ENCODE measurements at places on chromosomes 12 and 14.
A peak's percentile ranks its signal among the peaks of the same experiment; 100 is the strongest.

- no peaks in the 10 kb centered on the region for H3K27me3 ChIP-seq
- H3K4me3 ChIP-seq, result no peak overlapping the region
- peaks cover 11% of the 10 kb centered on the region for H3K36me3 ChIP-seq
- peaks cover 14% of the 10 kb centered on the region for H3K4me1 ChIP-seq
- no peak overlapping the region for H3K27ac ChIP-seq
- no peak for DNase-seq
These were observed 52.1 kb downstream of the LRCOL1 start for GRCh38 chr12:132558042-132558856.

- no peaks in the 10 kb centered on the region for H3K36me3 ChIP-seq
- DNase-seq, result no peak
- no peaks in the 10 kb centered on the region for H3K27me3 ChIP-seq
- no peaks in the 10 kb centered on the region for H3K4me1 ChIP-seq
These were observed 696.6 kb downstream of the DIO2 start for GRCh38 chr14:79514700-79515099.

DNA sequence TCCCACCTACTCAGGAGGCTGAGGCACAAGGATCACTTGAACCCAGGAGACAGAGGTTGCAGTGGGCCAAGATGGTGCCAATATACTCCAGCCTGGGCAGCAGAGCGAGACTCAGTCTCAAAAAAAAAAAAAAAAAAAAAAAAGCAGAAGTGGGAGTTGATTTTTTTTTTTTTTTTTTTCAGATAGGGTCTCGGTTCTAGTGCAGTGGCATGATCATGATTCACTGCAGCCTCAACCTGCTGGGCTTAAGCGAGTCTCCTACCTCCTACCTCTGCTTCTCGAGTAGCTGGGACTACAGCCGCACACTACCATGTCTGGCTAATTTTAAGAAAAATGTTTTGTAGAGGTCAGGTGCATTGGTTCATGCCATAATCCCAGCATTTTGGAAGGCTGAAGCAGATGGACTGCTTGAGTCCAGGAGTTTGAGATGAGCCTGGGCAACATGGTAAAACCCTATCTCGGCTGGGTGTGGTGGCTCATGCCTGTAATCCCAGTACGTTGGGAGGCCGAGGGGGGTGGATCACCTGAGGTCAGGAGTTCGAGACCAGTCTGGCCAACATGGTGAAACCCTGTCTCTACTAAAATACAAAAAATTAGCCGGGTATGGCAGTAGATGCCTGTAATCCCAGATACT, 16.3 kb upstream of the HSP90AA1 start:
- H3K4me1 ChIP-seq, result no peaks in the 10 kb centered on the region
- no peak overlapping the region for H3K4me3 ChIP-seq
- no peaks in the 10 kb centered on the region for H3K36me3 ChIP-seq
- H3K27me3 ChIP-seq, result no peaks in the 10 kb centered on the region
- no peak overlapping the region for H3K27ac ChIP-seq

DNA sequence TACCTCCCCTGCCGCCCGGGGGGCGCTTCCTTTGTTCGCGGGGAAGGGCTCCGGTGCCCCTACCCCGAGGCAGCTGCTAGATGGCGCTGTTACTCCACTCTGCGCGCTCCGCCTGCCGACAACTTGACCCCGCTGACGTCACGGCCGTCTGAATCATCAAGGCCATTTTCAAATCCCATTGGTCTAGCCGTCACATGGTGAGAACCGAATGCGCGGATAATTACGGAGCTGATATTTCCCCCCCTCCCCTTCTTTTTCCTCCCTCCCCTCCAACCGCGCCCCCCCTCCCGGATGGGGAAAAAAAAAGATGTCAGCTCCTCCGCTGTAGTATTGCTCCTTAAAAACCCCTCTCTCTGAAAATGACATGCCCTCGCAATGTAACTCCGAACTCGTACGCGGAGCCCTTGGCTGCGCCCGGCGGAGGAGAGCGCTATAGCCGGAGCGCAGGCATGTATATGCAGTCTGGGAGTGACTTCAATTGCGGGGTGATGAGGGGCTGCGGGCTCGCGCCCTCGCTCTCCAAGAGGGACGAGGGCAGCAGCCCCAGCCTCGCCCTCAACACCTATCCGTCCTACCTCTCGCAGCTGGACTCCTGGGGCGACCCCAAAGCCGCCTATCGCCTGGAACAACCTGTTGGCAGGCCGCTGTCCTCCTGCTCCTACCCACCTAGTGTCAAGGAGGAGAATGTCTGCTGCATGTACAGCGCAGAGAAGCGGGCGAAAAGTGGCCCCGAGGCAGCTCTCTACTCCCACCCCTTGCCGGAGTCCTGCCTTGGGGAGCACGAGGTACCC, at the start of gene HOXC10:
Gene HOXC10 (plus strand): TSS at position 246 of the 791 bp plus-strand sequence. CDS start 114 bp downstream, at position 360.
- H3K4me3 ChIP-seq, result peak within 1 kb of the TSS; percentile 17
- DNase-seq, result peak; percentile 49
- no peak within 1 kb of the TSS for H3K27ac ChIP-seq
- no peaks in the 10 kb centered on the region for H3K36me3 ChIP-seq
- peaks cover 98% of the 10 kb centered on the region for H3K27me3 ChIP-seq

GRCh38 chr14:87491816-87492215, 501.2 kb downstream of the GALC start:
- no peaks in the 10 kb centered on the region for H3K36me3 ChIP-seq
- H3K4me1 ChIP-seq, result no peaks in the 10 kb centered on the region
- H3K27ac ChIP-seq, result no peak overlapping the region
- DNase-seq, result no peak
- no peaks in the 10 kb centered on the region for H3K27me3 ChIP-seq

GRCh38 chr12:121582583-121583333, 1.9 kb upstream of the KDM2B start:
- no peaks in the 10 kb centered on the region for H3K27me3 ChIP-seq
- peaks cover 24% of the 10 kb centered on the region for H3K4me1 ChIP-seq
- no peaks in the 10 kb centered on the region for H3K36me3 ChIP-seq

DNA sequence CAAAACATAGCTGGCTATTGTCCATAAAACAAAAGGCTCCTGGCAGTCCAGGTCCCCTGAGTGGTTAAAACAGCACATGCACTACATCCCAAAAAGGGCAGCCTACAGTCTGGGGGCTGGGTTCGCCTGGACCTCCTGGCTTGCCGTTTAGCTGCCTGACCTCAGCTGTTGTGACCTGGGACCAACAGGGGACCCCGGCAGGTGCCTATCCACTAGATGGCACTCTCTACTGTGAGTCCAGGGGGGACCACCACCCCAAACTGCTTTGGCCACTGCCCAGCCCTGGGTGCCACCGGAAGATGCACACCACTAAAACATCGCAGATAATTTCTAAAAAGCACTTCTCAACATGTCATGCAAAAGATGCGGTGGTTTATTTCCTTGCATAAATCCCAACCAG, 2.9 kb upstream of the RTL1 start:
- H3K27ac ChIP-seq, result no peak overlapping the region
- H3K36me3 ChIP-seq, result no peaks in the 10 kb centered on the region
- no peaks in the 10 kb centered on the region for H3K4me1 ChIP-seq
- no peak overlapping the region for H3K4me3 ChIP-seq
- DNase-seq, result no peak
- peaks cover 9% of the 10 kb centered on the region for H3K27me3 ChIP-seq

GRCh38 chr12:101925361-101925760, 48.0 kb downstream of the DRAM1 start:
- H3K36me3 ChIP-seq, result no peaks in the 10 kb centered on the region
- H3K4me1 ChIP-seq, result no peaks in the 10 kb centered on the region
- H3K27me3 ChIP-seq, result no peaks in the 10 kb centered on the region
- DNase-seq, result no peak

GRCh38 chr14:20356422-20356821, 13.0 kb downstream of the PARP2 start:
- H3K27me3 ChIP-seq, result no peaks in the 10 kb centered on the region
- no peak overlapping the region for H3K4me3 ChIP-seq
- DNase-seq, result no peak
- no peak overlapping the region for H3K27ac ChIP-seq
- no peaks in the 10 kb centered on the region for H3K4me1 ChIP-seq
- peaks cover 85% of the 10 kb centered on the region for H3K36me3 ChIP-seq

GRCh38 chr12:67517181-67517887, 131.2 kb upstream of the DYRK2 start:
- peaks cover 8% of the 10 kb centered on the region for H3K4me1 ChIP-seq
- peak; percentile 16 for DNase-seq

GRCh38 chr12:122874081-122874480, 21.8 kb downstream of the VPS37B start:
- no peak overlapping the region for H3K27ac ChIP-seq
- H3K27me3 ChIP-seq, result no peaks in the 10 kb centered on the region
- no peak overlapping the region for H3K4me3 ChIP-seq
- peaks cover 8% of the 10 kb centered on the region for H3K36me3 ChIP-seq
- DNase-seq, result no peak

DNA sequence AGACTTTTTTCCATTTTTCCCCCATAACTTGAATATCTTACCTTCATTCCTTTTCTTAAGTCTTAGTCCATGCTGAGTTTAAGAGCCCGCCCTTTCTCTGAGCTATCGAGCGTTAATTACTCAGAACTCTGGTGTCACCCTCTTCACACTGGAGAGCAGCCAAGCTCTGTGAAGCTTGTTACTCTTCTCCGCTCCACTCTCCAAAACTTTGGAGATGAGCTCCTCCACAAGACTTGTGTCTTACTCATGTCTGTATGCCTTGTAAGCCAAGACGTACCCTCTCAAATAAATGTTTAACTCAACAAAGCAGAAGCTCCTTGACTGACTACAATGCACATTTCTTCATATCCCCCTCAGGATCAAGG, 54.7 kb downstream of the DICER1 start:
- peaks cover 17% of the 10 kb centered on the region for H3K4me1 ChIP-seq
- H3K27me3 ChIP-seq, result no peaks in the 10 kb centered on the region
- H3K27ac ChIP-seq, result no peak overlapping the region
- no peak overlapping the region for H3K4me3 ChIP-seq

GRCh38 chr12:98446682-98447081, 68.7 kb upstream of the TMPO start:
- no peak overlapping the region for H3K27ac ChIP-seq
- H3K27me3 ChIP-seq, result no peaks in the 10 kb centered on the region
- H3K4me3 ChIP-seq, result no peak overlapping the region
- H3K36me3 ChIP-seq, result no peaks in the 10 kb centered on the region

GRCh38 chr14:102050625-102051024, 36.2 kb downstream of the HSP90AA1 start:
- peaks cover 45% of the 10 kb centered on the region for H3K36me3 ChIP-seq
- H3K27ac ChIP-seq, result no peak overlapping the region
- H3K4me1 ChIP-seq, result peaks cover 2% of the 10 kb centered on the region
- no peaks in the 10 kb centered on the region for H3K27me3 ChIP-seq

GRCh38 chr14:61233436-61233956, 47.6 kb downstream of the TMEM30B start:
- no peak for DNase-seq
- H3K27ac ChIP-seq, result no peak overlapping the region
- H3K4me1 ChIP-seq, result no peaks in the 10 kb centered on the region
- no peak overlapping the region for H3K4me3 ChIP-seq
- H3K27me3 ChIP-seq, result peaks cover 27% of the 10 kb centered on the region

GRCh38 chr14:33839193-33840076, 111.4 kb downstream of the EGLN3 start:
- no peak overlapping the region for H3K27ac ChIP-seq
- no peaks in the 10 kb centered on the region for H3K36me3 ChIP-seq
- H3K27me3 ChIP-seq, result no peaks in the 10 kb centered on the region
- DNase-seq, result peak; percentile 25
- peaks cover 13% of the 10 kb centered on the region for H3K4me1 ChIP-seq

GRCh38 chr14:30125322-30125979, 197.8 kb upstream of the PRKD1 start:
- no peak overlapping the region for H3K27ac ChIP-seq
- no peak for DNase-seq
- H3K36me3 ChIP-seq, result no peaks in the 10 kb centered on the region
- H3K27me3 ChIP-seq, result no peaks in the 10 kb centered on the region
- no peak overlapping the region for H3K4me3 ChIP-seq
- H3K4me1 ChIP-seq, result no peaks in the 10 kb centered on the region

GRCh38 chr12:6970096-6970527, 352 bp downstream of the PHB2 start:
- no peaks in the 10 kb centered on the region for H3K27me3 ChIP-seq
- H3K27ac ChIP-seq, result peak overlapping the region; percentile 98
- H3K4me1 ChIP-seq, result peaks cover 32% of the 10 kb centered on the region
- peak overlapping the region; percentile 77 for H3K4me3 ChIP-seq
- DNase-seq, result no peak

DNA sequence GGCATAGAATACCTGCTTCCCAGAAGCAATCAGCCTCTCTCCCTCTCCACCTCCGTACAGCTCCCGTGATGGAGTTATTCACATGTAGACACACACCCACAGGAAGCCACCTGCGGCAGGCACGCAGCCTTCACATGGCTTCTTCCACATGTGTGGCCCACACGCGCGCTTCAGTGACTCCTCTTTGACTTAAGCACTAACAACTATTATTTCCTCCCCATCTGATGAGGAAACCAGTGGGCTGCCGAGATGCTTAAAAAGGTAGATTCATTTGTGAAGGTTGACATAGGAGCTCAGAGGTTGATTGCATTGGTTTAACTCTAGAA, 69.3 kb downstream of the PRMT8 start:
- no peaks in the 10 kb centered on the region for H3K4me1 ChIP-seq
- no peaks in the 10 kb centered on the region for H3K36me3 ChIP-seq
- H3K27me3 ChIP-seq, result peaks cover 17% of the 10 kb centered on the region
- no peak overlapping the region for H3K4me3 ChIP-seq

GRCh38 chr12:8667270-8667669, 4.6 kb upstream of the MFAP5 start:
- DNase-seq, result no peak
- H3K36me3 ChIP-seq, result no peaks in the 10 kb centered on the region
- H3K4me1 ChIP-seq, result no peaks in the 10 kb centered on the region
- H3K27ac ChIP-seq, result no peak overlapping the region
- H3K4me3 ChIP-seq, result no peak overlapping the region

DNA sequence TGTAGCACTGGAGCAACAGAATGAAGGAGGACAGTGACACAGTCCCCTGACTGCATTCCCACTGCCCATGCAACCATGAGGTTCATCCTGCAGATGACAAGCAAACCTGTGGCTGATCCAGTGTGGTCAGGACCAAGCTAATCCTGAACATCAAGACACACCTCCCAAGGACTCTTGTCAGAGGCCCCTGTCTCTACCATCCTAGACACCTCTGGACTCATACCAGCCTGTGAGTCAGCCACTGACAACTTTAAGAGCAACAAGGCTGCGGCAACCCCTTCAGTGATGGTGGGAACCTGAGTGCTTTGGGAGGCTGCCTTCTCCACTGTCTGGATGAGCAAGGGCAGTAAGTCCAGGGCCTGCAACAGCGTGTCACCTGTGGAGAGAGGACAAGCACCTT, 24.6 kb downstream of the GCN1 start:
- H3K27me3 ChIP-seq, result no peaks in the 10 kb centered on the region
- no peak overlapping the region for H3K27ac ChIP-seq
- H3K4me3 ChIP-seq, result no peak overlapping the region
- no peaks in the 10 kb centered on the region for H3K4me1 ChIP-seq

- DNase-seq, result no peak
- no peak overlapping the region for H3K4me3 ChIP-seq
- no peaks in the 10 kb centered on the region for H3K27me3 ChIP-seq
- H3K4me1 ChIP-seq, result no peaks in the 10 kb centered on the region
These were observed 15.5 kb downstream of the CDCA4 start for GRCh38 chr14:105005329-105005928.
